ENCODE measurements at places on chromosomes 1 and 21.

DNA sequence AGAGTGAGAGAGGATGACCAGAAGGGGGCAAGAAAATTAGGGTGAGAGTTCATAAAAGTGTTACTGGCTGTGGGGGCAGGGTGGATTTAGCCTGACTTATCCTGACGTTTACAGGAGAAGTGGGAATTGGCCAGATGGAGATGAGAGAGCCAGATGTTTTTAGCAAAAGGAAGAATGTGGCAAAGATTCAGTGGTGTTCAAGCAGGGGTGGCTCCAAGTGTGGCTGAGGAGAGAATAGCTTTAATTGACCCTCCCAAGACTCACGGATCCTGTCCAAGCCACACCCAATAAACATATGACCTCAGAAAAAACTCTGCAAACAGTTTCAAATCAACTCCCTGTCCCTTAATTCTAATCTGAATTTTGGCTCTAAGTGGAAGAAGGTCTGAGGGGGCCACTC, 35.2 kb upstream of the EDEM3 start:
- ATAC-seq, result no peak

DNA sequence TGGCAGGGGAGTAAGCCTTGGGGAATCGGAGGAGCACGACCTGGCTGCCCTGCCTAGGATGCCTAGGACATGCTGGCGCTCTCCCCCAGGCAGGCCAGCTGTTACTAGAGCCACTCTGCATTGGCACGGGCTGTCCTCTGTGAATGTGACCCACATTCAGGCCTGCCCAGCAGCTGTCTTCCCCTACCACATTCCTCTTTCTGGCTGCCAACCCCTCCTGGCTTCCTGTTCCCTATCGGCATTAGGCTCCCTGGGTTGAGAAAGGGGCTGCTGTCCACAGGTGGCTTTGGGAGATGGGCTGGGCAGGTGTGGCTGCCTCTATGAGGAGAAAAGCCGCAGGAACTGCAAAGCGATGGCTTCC, 2.3 kb upstream of the NFASC start:
- ATAC-seq, result no peak

DNA sequence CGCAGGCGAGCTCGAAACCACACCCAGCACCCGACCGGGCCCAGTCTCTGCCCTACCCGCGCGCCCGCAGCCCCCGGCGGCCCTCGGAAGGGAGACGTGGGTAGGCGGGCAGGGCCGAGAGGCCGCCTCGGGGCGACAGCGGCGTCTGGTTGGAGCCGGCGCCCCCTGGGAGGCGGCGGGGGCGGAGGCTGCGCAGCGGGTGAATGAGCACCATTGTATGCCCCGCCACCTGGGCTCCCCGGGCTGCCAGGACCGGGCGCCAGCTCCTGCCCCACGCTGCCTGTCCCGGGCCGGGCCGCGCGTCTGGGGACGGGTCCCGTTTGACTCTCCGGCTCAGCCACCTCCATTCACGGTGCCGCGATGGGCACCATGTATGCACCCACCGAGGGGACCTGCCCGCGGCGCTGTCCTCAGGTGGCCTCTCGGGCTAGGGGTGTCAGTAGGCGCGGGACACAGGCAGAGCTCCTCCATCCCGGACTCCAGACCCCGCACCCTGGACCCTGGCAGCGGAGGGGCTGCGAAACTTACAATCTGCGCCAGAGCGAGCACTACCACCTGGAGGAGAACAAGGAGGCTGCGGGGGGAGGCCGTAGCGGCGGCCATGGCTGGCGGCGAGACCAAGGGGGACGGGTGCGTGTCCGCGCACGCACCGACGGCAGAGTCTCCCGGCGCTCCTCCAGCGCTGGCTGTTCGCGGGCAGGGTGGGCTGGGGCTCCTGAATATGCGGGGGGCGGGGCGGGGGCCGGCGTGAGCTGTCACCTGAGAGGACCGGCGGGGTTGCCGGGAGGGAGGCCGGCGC, at the start of gene COL9A2:
TSS of gene COL9A2 (minus strand) at position 692 of the 799 bp plus-strand sequence. CDS start at position 603, 89 bp downstream.
- ATAC-seq, result peak; percentile 4

GRCh38 chr1:153577138-153577537, 11.5 kb upstream of the S100A2 start:
- no peak for ATAC-seq

GRCh38 chr1:41844255-41844654, 74.5 kb downstream of the HIVEP3 start:
- no peak for ATAC-seq

DNA sequence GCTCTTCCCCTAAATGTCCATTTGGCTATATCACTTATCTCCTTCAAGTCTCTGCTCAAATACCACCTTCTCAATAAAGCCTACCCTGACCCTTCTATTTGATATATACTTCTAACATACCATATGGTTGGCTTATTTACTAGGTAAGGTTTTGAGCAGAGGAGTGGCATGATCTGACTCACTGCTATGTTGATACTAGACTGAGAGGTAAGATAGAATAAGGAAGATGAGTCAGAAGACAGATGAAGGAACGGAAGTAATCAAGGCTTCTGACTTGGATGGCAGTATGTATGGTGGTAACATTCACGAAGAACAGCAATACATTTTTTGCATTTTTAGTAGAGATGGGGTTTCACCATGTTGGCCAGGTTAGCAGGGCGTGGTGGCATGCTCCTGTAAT, 4.8 kb upstream of the HRNR start:
- no peak for ATAC-seq

- no peak for ATAC-seq
Observed at GRCh38 chr21:36630485-36631206, 68.3 kb upstream of the SIM2 start.

- ATAC-seq, result peak; percentile 75
Observed at GRCh38 chr1:157156058-157156541, 17.9 kb upstream of the ETV3 start.

DNA sequence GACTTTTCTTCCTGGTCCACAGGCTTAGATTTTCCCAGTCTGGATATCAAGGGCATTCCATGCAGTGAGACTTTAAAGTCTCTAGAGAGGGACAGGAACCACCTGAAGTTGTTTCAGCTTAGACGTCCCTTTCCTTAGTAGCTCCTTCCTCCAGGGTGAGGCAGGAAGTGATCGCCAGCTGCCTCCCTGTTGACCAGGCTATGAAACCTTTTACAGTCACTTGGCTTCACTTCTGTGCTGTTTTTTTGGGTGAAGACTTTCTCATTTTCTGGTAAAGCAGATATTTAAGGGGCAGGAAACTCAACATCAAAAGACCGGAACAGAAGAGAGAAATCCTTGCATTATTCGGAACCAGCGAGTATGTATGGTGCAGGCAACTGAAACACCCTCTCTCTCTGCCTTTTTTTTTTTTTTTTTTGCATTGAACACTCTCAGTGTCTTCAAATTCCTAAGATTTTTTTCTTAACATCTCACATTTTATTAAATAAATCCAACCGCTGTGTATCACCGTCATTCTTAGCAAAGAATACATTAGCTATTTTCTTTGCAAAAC, 234.6 kb upstream of the IRF2BP2 start:
- no peak for ATAC-seq

DNA sequence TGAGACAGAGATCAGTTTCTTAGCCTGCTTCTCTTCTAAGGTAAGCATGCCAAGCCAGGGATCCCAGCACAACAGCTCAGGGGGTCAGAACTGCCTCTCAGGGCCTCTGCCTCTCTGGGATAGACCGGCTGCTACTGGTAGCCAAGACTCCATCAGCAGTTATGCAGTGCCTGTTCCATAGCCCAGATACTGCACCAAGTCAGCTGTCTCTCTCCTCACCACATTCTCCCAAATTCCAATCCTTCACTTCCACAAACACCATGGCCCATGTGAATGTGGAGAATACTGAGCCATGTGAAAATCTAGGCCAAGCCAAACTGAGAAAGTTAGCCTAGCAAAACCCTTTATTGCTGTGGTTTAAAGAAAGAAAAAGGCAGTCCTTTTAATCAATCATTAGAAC, 37.5 kb downstream of the CDC42BPA start:
- ATAC-seq, result no peak

DNA sequence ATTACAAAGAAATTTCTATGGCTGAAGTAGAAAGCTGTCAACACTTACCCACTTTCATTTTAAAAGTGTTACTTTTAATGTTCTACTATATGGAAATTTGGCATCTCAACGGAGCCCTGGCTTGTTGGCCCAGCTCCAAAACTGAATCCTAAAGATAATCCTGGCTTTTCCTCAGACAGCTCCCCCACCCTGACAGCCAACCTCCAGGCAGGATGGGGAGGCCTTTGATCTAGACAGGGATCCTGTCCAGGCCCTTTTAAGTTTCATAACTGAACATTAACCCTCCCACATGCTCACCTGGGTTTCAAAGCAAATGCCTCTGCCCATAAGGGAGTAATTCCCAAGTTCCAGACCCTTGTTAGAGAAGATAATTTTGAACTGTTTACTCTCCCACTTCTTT, 99.3 kb upstream of the RALGPS2 start:
- ATAC-seq, result no peak

DNA sequence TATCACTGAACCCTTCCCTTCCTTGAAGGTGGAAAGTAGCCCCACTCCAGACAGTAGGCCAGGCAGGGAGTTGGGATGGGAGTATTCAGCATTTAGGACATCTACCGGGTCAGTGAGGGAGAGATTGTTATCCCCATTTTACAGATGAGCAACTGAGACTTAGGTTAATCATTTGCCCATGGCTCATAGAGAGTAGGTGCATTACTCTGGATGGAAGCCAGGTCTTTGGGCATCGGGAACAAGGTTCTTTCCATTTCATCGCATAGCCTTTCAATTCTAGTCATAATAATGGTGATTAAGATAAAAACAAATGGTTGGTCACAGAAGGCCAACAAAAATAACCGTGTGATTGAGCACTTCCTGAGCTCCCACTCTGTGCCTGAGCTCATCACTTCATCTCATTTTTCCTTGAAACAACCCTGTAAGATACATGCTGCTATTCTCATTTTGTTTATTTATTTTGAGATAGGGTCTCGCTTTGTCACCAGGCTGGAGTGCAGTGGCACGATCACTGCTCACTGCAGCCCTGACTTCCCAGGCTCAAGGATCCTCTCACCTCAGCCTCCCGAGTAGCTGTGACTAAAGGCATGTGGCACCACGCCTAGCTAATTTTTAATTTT, 64.8 kb downstream of the NAV1 start:
- ATAC-seq, result no peak

- ATAC-seq, result no peak
Observed at GRCh38 chr1:219215477-219215876, 41.8 kb downstream of the LYPLAL1 start.

DNA sequence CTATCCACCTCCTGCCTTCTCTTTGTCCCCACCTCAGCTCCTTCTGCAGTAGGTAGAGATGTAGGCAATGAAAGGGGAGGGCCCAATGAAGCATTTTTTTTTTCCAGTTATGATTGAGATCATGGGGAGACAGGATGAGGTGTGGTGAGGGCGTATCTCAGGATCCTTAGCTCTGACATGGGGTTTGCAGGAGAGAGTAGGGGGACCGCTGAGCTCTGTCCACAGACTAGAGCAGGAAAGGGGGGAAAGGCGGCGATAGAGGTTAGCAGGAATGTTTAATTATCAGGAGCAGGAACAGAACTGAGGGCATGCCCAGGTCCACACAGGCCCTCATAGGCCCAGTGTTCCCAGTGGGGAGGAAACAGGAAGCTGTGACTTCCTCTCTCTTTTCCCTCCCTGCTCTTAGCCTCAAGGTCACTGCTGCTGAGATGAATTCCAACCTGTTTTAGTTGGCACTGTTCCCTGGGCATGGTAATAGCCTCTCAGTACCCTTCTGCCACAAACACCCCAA, 901 bp upstream of the RXFP4 start:
- ATAC-seq, result peak; percentile 49

DNA sequence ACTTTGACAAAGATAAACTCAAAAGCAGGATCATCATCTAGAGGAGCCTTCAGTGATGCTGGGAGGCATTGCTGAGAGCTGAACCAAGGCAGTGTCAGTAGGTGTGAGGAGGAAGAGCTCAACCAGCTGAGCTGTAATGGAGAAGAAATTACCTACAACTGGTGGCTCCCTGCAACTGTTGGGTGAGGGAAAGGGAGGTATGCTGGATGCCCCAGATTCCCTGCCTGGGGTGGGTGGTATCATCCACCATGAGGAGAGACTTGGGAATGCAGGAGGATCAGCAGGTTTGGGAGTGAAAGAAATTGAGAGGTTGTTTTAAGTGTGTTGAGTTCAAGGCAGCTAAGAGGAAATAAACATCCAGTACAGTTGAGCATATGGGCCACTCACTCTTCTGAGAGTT, 199.8 kb downstream of the DNM3 start:
- no peak for ATAC-seq

Measured in gastroesophageal sphincter (tissue), 4 donors.